Cardiac muscle cell (in vitro differentiated cells and primary cell): ENCODE measurements at places on chromosomes 12 and 14.

GRCh38 chr14:105863296-105864108 is 337.1 kb downstream of the TMEM121 start:
- no peak for DNase-seq

GRCh38 chr12:1870086-1870485 is 48.4 kb downstream of the CACNA2D4 start:
- DNase-seq: no peak

DNA sequence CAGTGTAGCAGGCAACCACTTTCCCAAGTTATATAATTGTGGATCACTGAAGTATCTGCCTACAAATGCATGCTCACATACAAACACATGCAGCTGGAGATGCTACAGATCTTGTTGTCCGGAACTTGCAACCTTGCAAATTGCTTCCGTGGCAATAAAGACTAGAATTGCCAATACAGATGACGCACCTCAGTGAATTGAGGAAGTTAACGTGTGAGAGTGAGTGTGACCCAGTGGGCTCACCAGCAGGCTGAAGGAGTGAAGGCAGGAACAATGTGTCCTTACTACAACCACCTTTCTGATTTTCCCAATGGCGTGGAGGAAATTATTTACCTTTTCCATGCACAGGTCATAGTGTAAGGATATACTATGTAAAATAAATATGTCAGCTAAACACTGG is 89.4 kb upstream of the GRIP1 start:
- no peak for DNase-seq

DNA sequence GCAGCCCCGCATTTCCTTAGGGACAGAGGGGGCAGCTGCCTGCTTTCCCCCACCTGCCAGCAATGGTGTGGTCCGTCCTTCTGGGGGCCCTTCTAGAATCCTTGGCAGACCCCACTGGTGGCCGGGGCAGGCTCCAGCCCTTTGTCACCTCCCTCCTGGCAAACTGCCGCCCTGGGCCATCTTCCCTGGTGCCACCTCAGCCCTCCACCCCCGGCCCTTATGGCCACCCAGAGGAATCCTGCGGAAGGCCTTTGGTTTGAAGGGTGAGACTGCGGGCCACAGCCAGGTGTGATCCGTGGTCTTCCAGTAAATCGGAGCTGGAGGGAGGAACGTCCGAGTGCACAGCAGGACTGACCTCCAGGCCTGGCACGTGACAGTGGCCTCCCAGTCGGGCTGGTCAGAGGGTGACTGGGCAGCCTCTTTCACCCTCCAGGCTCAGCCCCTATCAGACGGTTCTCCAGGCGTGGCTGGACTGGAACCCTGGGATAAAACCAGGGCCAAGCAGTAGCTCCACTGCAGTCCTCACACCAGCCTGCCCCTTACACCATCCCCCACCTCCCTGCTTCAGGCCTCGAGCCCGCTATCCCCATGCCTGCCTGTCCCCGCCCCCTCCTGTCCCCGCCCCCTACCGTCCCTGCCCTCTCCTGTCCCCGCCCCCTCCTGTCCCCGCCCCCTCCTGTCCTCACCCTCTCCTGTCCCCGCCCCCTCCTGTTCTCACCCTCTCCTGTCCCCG is 12.4 kb downstream of the FBRSL1 start:
- DNase-seq: no peak

- DNase-seq: peak; percentile 64
Observed at GRCh38 chr14:61744238-61744637, 18.0 kb upstream of the SNAPC1 start.

DNA sequence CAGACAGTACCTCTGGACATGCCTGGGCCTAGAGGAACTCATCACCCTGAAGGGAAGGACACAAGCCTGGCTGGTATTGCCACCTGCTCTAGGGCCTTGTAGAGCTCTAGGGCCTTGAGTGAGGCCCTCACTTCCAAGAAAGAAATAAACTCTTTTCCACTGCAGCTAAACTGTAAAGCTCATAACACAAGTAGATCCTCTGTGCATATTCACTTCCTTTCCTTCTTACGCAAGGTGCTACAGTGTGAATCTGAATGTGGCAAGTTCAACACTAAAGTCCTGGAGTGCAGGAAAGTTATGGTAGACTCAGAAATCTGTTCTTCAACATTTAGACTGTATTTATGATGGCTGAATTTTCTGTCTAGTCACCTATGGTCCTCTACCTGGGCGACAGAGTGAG is 14.5 kb downstream of the RNASE3 start:
- no peak for DNase-seq

- no peak for DNase-seq
Observed at GRCh38 chr14:106083082-106083481, 556.7 kb downstream of the TMEM121 start.

GRCh38 chr12:39173726-39174125 is 268.3 kb upstream of the CPNE8 start:
- DNase-seq: no peak

GRCh38 chr12:49636979-49637755 is 13.8 kb downstream of the PRPF40B start:
- peak; percentile 78 for DNase-seq

DNA sequence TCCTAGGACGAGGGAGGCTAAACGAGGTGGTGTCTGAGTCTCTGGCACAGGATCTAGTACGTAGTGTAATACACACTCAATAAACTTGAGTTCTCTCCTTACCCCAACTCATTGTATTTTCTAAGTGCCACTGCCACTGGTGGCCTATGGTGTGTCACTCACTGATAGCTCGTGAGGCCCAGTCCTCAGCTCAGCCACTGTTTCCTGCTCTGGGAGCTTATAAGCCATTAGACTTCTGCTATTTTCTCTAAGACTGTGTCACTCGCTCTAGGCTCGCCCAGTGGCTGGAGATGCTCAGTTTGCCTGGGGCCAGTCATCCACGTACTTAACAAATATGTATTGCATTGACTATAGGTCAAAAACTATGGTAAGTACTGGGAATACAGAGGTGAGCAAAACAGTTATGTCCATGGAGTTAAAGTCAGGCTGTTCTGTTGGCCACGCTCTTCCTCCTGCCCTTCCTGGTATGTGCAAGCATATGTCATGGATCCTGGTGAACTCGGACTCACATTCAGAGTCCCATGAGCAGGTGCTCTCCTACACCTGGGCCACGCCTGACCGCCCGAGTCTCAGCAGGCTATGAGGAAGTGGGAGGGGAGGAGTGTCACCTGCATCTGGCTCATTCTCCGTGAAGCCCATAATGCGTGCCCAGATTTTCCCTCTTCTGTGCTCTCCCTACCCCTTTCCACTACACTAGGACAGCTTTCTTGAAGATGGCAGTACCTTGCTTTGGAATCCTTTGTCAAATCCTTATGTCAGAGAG is 41.6 kb downstream of the DEGS2 start:
- no peak for DNase-seq

GRCh38 chr12:15644700-15645099 is 144.5 kb downstream of the EPS8 start:
- no peak for DNase-seq

GRCh38 chr14:102633906-102634595 is 41.6 kb downstream of the RCOR1 start:
- DNase-seq: no peak

- no peak for DNase-seq
Observed at GRCh38 chr14:77593501-77593961, 22.9 kb downstream of the SPTLC2 start.

- no peak for DNase-seq
Observed at GRCh38 chr12:127820271-127820670, 446.7 kb upstream of the TMEM132C start.

DNA sequence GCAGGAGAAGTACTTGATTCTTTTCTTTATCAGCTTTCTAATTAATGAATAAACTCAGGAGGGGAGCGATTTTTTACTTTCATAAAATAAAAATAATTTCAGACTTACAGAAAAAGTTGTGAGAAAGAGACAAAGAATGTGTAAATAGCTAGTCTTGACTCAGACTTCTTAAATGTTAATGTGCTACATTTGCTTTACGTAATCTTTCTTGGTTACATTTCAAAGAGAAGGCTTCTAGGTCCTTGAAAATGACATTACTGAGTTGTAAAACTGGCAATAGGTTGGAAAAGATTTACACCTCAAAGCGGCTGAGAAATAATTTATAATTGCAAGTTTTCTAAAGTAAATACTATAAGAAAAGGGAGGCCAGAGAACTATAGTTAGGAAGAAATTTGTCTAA is 28.6 kb downstream of the GABARAPL1 start:
- no peak for DNase-seq

- DNase-seq: no peak
Observed at GRCh38 chr12:50021031-50021430, 4.3 kb downstream of the RACGAP1 start.

DNA sequence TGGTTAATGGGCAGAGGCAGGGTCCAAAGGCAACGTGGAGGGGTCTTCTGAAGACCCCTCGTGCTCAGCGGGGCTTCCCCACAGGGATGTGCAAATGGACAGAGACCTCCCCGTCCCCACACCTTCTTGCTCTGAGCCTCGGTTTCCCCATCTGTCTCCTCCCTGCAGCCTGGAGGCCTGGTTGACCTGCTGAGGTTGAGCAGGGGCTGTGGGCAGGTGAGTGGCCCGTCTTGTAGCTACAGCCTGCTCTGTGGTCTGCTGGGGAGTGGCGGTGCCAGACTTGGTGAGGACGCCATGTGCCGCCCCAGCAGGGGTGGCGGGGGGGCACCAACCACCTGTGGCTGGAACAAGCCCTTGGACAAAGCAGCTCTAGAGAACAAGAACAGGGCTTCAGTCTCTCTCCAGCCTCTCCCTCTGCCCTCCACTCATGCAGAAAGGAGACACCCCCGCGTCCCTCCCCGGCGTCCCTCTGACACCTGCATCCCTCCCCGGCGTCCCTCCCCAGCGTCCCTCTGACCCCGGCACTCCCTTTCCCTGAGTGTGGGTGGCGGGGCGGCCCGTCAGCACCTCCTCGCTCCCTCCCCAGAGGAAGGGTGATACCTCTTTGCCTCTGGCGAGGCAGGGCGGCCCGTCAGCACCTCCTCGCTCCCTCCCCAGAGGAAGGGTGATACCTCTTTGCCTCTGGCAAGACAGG is 83.7 kb downstream of the NOC4L start:
- DNase-seq: no peak

DNA sequence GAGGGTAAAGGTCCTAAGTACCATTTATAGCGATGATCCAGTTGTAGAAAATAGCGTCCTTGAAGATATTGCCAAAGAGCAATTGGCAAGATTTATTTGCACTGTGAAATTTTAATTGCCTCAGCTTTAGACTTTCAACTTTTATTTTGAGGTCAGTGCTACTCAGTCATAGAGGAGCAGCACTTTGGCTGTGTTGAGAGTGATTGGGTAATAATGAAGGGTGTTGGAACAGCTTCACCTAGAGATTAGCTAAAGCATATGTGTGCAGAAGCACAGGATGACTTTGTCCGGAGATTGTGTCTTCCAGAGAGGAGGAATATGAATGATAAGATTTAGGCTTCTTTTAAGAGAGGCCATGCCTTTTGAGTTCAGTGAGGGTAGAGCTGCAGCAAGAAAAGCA is 164.8 kb downstream of the NPAS3 start:
- no peak for DNase-seq
